OCI-M1 (cell line): ENCODE measurements at places on chromosomes 5 and 9.

- no peak for DNase-seq
Measured at GRCh38 chr9:80592413-80592812, 1020.6 kb downstream of the TLE4 start.

DNA sequence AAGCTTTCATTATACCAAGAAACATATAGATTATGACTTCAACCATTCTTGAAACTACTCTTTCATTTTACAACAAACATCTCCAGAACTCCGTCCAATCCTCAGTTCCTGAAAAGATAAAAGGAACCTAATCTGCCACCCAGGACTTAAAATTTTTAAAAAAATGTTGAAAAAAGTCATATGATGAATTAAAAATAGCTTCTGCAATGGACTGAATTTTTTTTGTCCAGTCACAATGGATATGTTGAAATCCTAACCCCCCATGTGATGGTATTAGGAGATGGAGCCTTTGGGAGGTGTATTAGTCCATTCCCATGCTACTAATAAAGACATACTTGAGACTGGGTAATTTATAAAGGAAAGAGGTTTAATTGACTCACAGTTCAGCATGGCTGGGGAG lies 2.7 kb upstream of the ALDH1A1 start:
- DNase-seq, result no peak

GRCh38 chr9:117135501-117136098 lies 279.3 kb downstream of the ASTN2 start:
- peak; percentile 39 for DNase-seq

DNA sequence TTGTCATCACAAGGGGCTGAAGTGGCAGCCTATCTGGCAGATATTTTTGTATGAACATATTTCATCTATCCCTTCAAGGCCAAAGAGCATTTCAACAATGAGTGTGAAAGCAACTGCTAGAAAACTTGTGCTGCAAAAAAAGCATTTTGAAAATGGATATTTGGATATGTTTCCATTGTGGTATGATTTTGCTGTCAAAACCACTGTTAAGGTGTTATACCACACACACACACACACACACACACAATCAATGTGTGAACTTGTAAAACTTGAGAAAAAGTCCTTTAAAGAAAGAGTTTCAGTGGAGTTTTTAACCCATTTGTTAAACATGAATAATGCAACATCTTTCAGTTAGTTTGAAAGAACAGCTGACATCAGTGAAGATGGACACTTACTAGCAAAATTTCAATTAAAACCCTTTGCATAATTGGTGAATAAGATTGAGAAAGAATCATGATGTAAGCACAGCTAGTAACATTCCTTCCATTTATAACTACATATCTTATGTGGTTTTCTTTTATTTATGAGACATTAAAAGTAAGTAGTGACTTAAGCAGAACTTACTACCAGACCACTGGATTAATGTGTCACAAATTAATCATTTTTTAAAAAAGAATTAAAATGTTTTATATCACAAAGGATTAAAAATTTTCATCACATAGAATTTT lies 182.6 kb upstream of the GNA14 start:
- no peak for DNase-seq

GRCh38 chr5:141657937-141658545 lies 6.8 kb upstream of the FCHSD1 start:
- no peak for DNase-seq

GRCh38 chr5:39502704-39503103 lies 77.9 kb upstream of the DAB2 start:
- DNase-seq, result no peak

- DNase-seq, result no peak
Measured at GRCh38 chr9:133200631-133201030, 8.4 kb downstream of the OBP2B start.

DNA sequence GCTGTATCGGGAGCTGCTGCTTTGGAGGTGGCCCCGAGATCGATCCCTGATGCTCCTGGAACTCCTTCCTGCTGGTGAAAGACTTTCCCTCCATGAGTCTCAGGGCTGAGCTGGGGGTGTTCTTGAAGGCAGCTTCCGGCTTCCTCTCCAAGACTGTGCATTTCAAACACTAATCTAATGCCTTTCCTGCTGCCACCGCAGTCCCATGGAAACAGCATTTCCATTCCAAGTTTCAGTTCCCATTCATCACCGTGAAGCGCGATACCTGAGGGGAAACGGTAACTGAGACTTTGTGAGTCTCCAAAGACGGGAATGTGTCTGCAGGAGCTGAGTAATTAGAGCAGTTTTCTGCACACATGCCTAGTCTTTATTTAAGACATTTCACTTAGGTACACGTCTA lies 230.1 kb downstream of the PAX5 start:
- no peak for DNase-seq

- DNase-seq, result no peak
Measured at GRCh38 chr9:38316166-38316780, 76.2 kb upstream of the ALDH1B1 start.

GRCh38 chr9:106738109-106738508 lies 124.9 kb upstream of the ZNF462 start:
- no peak for DNase-seq
